ENCODE measurements at places on chromosomes 6 and 20. TPM values are rescaled to one million over a fixed set of nuclear protein-coding genes. Genes with fewer than 3 reads are reported as not detected.

- DNase-seq: no peak
Observed at GRCh38 chr20:5486377-5487054, 169.8 kb upstream of the PROKR2 start.

GRCh38 chr6:42907336-42907735, 8.5 kb upstream of the PTCRA start:
- DNase-seq: peak; percentile 58

GRCh38 chr6:169221264-169221663, 32.4 kb downstream of the THBS2 start:
- DNase-seq: no peak

Gene DDX43
- total RNA-seq: 0.62 TPM

Gene NXT1
- 6.6 TPM for total RNA-seq

Gene PGBD1
- total RNA-seq: 2.3 TPM

Gene SNAP25
- not detected for total RNA-seq

Gene NOX3
- total RNA-seq: not detected
